ENCODE measurements at places on chromosomes 2 and 18.

DNA sequence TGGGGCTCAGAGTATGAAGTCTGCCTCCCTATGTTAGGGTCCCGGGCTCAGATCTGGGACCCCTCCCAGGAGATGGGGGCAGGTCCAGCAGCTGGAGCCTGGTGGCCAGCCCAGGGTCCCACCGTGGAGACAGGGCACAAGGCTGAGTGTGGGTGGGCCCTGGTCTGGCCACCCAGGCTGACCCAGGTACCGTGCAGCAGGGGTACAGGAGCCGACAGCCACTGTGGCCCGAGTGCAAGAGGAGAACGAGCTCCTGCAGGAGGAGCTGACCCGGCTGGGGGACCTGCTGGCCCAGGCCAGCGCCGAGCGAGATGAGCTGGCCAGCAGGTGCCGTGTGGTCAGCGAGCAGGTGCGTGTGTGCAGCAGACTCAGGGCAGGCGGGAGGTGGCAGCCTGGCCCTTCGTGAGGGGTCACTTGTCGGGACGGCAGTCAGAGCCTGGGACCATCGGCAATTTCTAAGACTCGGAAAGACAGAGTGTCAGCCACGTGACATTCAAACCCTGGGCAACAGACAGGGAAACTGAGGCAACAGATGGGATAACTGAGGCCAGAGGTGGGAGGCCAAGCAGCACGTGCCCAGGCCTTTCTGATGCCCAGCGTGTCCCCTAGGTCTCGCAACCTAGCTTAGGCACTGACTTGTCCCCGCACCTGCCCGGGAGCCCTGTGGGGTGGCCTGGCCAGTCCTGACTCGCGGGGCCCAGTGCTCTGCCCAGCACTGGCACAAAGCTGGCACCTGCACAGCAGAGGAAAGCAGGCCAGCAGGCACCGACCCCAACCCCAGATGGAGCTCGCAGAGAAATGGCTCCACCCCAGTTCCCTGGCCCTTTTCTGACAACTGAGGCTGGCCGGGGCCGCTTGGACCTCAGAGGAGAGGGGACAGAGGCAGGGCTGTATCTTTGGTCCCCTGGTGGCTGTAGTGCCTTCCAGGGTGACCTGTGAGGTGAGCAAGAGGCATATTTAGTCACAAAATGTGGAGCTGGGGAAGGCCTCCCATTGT lies 13.9 kb downstream of the CROCC2 start:
- ATAC-seq, result no peak

GRCh38 chr2:128076461-128077106 lies 14.4 kb upstream of the UGGT1 start:
- ATAC-seq, result no peak

- ATAC-seq, result no peak
Measured at GRCh38 chr18:76259096-76259495, 235.9 kb downstream of the ZNF516 start.

GRCh38 chr2:43184339-43184895 lies 42.0 kb downstream of the ZFP36L2 start:
- ATAC-seq, result peak; percentile 57

DNA sequence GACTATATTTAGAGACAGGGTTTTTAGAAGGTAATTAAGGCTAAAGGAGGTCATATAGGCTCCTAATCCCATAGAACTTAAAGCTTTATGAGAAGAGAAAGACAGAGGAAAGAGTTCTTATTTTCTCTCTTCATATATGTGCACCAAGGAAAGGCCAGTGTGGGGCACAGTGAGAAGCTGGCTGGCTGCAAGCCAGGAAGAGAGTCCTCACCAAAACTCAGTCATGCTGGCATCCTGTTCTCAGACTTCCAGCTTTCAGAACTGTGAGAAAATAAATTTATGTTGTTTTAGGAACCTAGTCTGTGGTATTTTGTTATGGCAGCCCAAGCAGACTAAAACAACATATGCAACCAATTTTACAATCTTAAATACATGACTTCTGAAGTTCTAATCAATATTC lies 31.5 kb upstream of the ATIC start:
- no peak for ATAC-seq

- ATAC-seq, result no peak
Measured at GRCh38 chr2:144603334-144603733, 83.4 kb upstream of the ZEB2 start.

DNA sequence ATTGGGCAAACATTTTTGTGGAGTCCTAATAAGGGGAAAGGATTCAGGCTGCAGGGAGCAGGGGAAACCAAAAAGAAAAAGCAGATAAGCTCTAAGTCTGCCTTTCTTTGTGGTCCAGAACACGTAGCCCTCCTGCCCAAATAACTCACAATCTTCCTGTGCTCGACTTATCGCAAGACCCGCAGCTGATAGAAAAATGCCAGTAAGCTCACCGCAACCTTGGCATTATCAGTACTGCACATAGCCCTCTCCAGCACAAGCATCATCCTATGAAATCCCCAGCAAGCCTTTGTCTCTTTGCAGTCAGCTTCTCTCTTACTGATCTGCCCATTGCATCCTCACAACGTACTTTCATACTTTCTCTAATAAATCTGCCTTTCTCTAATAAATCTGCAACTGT lies 202.4 kb upstream of the HNRNPA3 start:
- no peak for ATAC-seq

GRCh38 chr18:7237673-7238272 lies 6.9 kb downstream of the LRRC30 start:
- ATAC-seq, result no peak

GRCh38 chr2:15355386-15355785 lies 205.7 kb downstream of the NBAS start:
- no peak for ATAC-seq

- peak; percentile 95 for ATAC-seq
Measured at GRCh38 chr2:191333911-191334357, 88.7 kb downstream of the MYO1B start.

GRCh38 chr2:100909534-100910081 lies 89.7 kb downstream of the NPAS2 start:
- no peak for ATAC-seq
